ENCODE measurements at places on chromosomes 1 and 21.

DNA sequence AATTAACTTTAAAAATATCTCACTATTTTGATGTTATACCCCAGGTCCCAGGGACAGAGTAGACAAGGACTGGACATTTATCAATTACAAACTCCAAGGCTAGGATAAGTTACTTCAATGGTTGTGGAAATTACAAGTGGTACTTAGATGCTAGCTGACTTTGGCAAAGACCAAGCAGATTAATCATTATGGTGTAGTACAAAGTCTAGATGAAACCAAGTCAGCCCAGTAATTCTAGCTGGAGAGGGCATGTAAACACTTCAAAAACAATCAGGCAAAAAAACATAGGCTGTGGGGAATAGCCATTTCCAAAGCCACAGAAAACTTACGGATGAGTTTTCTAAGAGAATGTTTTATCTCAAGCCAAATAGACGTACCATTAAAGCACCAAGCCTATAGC is 124.5 kb downstream of the TSEN15 start:
- DNase-seq: no peak

DNA sequence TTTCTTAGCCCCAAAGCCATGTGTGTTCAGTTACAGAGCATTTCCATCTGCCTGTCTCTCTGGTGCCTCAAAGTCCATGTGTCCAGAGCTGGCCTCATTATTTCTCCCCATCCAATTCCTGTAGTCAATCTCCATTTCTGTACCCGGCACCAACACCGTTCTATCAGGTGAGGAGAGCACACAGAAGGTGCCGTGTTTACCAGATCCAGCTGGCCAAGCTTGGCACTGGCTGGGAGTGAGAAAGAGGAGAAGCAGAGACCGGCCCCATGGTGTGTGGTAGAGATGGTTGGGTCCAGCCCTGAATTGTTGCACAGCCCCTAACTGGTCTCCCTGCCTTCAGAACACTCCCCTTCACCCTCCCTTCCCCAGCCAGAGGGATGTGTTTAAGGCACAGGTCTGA is 7.5 kb upstream of the SSBP3 start:
- DNase-seq: no peak

- no peak for DNase-seq
Measured at GRCh38 chr1:56552349-56552748, 27.0 kb downstream of the PLPP3 start.

DNA sequence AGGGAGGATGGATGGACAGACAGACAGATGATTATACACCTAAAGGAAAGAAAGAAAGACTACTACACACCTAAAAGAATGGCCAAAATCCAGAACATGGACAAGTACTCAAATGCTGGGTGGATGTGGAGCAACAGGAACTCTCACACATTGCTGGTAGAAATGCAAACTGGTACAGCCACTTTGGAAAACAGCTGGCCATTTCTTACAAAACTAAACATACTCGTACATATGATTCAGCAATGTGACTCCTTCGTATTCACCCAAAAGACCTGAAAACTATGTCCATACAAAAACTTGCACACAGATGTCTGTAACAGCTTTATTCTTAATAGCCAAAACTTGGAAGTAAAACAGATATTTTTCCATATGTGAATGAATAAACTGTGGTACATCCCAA is 51.3 kb downstream of the PRPF38A start:
- no peak for DNase-seq

DNA sequence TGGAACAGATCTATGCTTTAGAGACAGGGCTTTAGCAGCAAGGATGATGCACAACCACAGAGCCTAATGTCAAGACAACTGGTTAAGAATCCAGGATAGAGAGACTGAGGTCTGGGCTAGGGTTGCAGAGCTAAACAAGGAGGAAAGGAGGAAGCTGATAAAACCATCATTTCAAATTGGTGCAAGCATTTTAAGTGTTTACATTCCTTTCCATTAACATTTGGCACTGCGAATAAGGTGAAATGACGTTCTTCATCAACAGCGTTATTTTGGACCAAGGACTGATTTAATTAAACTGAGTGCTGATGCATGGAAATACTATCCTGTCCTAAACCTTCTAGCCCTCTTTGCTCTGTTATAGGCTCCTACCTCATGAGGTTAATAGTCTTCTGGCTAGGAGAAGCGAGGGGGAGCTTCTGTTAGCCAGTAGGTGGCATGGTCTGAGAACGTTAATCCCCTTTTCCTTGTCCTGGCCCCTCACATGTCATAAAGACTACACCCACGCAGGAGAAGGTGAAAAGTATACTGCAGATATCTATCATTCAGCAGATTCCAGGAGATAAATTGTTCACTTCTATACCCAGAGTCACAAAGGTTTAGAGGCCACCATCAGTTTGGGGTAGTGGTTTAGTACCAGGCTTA is 7.6 kb upstream of the C1orf21 start:
- DNase-seq: no peak

GRCh38 chr1:43980255-43981134 is 1.5 kb downstream of the B4GALT2 start:
- DNase-seq: no peak

- no peak for DNase-seq
Measured at GRCh38 chr21:39637197-39637970, 24.6 kb downstream of the B3GALT5 start.

DNA sequence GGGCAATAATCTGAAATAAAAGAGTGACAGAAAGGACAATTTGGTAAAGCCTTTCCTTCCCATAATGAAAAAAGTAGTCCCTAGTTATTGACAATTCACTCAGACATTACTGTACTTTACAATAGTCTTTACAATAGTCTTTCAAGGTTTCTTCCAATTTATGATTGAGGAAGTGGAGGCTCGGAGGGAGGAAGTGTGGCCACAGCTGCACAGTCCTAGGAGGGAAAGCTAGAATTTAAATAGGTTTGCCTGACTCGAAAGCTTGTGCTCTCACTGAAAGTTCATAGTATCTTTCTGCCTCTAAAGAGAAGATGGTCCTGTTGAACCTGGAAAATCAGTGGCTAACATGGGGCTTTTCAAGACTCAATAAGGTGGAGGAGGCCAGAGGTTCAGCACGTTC is 203.2 kb downstream of the SDCCAG8 start:
- DNase-seq: no peak

DNA sequence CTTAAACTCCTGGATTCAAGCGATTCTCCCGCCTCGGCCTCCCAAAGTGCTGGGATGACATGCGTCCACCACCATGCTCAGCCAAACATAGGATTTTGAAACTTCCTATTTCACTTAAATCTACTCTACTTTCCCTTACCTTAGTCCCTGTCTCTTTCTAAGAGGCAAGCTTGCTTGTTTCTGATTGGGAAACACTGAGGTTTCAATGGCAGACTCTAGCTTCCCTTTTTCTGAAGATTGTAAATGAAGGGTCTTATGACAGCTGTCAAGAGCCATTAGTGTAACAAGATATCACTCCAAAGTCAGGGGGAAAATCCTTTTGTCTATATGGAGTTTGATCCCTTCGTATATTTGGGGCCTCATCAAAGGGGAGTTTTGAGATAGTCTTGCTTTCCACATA is 23.5 kb upstream of the LMO4 start:
- DNase-seq: no peak

GRCh38 chr1:172997941-172998361 is 52.8 kb downstream of the TNFSF18 start:
- DNase-seq: no peak

- DNase-seq: no peak
Measured at GRCh38 chr1:27906759-27907158, 28.0 kb upstream of the SMPDL3B start.

GRCh38 chr1:178010674-178011464 is 41.0 kb upstream of the SEC16B start:
- no peak for DNase-seq

- DNase-seq: no peak
Measured at GRCh38 chr1:97114842-97115241, 393.3 kb downstream of the PTBP2 start.

GRCh38 chr1:158102881-158103674 is 77.6 kb upstream of the CD1D start:
- DNase-seq: no peak

DNA sequence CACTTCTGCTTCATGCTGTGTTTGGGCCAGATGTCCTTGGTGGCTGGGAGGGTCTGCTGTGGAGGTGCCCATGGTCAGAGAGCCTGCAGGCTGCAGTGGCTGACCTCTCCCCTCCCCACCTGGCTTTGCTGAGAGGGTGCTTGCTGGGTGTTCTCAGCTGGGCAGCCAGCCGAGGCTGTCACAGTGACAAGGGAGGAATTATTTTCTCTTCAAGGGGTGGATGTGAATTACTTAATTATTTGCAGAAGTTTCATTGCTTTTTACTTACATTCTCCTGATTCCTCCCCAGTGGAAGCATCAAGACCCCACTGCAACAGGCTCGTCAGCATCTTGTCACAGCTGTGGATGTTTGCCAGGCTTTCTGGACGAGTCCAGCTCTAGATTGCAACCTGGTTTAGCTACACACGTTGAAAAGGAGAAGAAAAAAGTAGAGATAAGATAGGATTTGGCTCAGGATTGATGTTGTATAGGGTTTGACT is 70.3 kb downstream of the GALNT2 start:
- no peak for DNase-seq

GRCh38 chr1:6359216-6360116 is 34.1 kb downstream of the ACOT7 start:
- peak; percentile 60 for DNase-seq

GRCh38 chr1:1118876-1119220 is 3.0 kb upstream of the C1orf159 start:
- no peak for DNase-seq

DNA sequence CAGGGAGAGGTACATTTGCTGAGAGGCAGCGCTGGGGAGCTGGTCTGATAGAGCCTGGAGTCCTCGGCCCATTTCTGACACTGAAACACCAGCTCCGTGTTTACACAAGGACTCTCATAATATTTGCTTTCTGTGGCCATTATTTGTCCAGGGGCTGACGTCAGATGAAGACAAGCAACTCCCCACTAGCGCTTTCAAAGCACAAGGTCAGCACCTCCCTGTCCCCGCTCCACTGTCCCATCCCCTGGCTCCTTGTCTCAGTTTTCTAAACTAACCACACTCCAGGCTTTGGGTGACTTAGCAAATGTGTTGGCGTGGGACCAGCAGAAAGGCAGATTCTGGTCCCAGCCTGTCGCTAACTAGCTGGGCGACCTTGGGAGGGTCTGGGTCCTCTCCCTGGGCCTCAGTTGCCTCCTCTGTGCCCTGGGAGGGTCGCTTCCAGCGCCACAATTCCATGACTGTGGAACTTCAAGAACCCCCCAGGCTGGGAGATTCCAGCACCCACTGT is 37.4 kb upstream of the ZBTB40 start:
- no peak for DNase-seq

DNA sequence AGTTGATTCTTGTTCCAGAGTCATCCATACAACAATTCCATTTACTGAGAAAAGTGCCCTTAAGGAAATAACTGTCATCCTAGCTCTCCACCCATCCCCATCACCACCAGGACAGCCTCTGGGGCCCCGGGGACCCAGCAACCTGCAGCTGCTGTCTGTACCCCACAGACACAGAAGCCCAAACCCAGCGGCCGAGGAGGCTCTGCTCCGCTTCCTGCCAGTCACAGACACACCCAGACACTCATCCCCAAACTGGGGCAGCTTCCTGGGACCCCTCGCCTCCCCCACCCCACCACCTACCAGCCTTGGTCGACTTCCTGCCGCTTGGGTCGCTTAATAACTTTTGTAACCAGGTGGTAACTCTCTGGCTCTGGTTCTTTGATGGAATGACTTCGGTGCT is 121.6 kb upstream of the SLC25A33 start:
- DNase-seq: peak; percentile 65

DNA sequence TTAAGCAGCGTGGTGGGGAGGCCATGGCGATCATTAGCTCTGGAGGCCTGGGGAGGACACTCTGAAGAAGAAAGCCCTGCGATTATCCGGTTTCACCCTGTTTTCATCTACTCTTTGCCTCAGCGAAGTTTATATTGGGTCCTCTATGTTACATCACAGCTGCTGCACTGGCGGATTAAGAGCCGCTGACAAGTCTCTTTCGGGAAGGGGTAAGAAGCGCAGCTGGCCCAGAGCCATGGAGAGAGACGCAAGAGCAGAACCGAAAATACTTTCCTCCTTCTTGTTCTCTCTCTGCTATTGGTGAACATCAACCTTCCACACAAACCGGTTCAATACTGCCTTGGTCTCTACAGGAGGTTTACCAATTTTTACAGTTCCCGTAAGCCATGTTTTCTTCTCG is 291.5 kb downstream of the FAM72C start:
- DNase-seq: no peak

- no peak for DNase-seq
Measured at GRCh38 chr1:186768906-186769305, 59.8 kb upstream of the PLA2G4A start.

DNA sequence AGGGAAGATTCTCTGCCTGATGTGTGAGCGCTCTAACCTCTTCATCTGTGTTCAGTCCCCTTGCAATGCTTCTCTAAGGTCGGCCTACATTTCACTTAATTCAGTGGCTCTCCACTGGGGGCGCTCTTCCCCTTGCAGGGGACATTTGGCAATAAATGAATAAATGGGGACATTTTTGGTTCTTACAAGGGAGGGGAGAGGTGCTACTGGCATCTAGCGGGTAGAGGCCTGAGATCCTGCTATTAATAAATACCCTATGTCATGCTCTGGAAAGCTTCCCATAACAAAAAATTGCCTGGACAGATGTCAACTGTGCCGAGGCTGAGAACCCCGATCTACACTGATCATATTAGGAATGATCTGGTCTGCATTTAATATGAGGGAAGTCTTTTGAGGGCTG is 25.9 kb upstream of the DNAJC11 start:
- DNase-seq: peak; percentile 74

- no peak for DNase-seq
Measured at GRCh38 chr1:198106011-198106410, 50.8 kb upstream of the NEK7 start.

DNA sequence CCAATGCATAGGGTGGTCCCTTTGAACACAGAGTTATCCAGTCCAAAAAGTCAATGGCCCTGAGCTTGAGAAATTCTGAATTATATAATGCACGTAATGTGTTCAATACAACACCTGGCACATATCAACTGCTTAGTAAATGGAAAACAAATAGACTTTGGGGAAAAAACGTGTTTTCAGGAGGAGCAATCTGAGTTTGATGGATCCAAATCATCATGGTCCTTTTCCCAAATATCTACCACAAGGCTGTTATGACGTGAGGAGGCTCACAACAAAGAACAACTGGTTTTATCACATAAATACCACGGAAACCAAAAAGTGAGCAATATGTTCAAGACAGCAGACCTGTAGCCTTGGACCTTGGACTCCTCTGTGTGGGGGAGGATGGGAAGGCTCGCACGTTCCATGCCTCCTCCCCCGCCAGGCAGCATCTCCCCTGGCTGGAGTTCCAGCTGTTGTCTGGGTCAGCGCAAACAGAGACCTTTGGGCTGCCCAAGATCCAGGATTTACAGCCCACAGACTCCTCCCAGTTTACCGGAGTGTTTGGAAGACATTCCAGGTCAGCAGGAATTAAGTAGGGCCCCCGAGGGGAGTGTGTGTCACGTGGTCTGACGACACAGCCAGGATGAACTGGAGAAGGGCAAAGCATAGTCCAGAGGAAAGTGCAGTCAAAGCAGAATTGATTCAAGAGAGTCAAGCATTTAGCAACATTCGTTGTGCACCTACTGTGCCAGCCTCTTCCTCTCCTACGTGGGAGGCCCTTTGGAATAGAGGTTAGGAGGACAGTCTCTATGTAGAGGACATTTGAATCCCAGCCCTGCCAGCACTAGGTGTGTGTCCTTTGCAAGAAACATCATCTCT is 32.2 kb upstream of the MED18 start:
- DNase-seq: no peak

- DNase-seq: no peak
Measured at GRCh38 chr1:168098534-168099320, 38.0 kb downstream of the GPR161 start.

Data from CD4-positive, alpha-beta T cell treated with Interleukin-17A for 4 hours (primary cell).